ENCODE measurements at places on chromosomes 13 and 19.

- no peak for DNase-seq
Measured at GRCh38 chr13:99015606-99016490, 38.0 kb upstream of the DOCK9 start.

GRCh38 chr13:32791545-32792172 is 205.4 kb downstream of the PDS5B start:
- no peak for DNase-seq

DNA sequence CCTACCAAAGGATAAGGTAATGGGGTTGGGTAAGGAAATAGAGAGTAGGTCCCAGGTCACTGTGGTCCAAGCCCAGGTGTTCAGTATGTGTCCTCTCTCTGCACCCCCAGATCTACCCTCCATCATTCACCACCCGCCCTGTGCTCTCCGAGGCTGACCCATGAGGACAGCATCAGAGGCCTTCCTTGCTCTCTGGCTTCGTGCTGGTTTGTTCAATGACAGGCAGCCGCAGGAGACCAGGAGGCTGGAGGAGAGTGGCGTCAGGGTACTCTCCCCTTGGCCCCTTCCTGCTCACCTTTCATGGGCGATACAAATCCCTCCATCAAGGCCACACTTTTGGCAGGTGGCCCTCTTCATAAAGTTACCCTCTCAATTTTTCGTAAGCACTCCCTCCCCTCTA is 1.7 kb downstream of the TUBA3C start:
- DNase-seq, result no peak

DNA sequence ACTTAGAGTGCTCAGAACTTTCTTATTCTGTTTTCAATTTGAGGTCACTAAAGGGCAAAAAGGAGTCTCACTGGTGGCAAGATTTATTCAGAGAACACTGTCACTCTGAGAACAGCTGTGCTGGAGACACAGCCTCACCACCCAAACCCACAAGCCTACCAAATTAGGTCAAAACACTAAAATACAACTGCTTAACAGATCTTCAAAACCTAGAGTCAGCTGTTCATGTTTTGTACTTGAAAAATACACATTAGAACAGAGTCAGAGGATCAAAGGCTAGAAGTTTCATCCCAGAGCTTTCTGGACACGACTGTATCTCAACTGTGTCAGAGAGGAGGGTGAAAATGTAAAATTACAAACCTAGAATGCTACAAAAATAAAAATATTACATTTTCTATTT is 89.3 kb downstream of the MIPEP start:
- no peak for DNase-seq

DNA sequence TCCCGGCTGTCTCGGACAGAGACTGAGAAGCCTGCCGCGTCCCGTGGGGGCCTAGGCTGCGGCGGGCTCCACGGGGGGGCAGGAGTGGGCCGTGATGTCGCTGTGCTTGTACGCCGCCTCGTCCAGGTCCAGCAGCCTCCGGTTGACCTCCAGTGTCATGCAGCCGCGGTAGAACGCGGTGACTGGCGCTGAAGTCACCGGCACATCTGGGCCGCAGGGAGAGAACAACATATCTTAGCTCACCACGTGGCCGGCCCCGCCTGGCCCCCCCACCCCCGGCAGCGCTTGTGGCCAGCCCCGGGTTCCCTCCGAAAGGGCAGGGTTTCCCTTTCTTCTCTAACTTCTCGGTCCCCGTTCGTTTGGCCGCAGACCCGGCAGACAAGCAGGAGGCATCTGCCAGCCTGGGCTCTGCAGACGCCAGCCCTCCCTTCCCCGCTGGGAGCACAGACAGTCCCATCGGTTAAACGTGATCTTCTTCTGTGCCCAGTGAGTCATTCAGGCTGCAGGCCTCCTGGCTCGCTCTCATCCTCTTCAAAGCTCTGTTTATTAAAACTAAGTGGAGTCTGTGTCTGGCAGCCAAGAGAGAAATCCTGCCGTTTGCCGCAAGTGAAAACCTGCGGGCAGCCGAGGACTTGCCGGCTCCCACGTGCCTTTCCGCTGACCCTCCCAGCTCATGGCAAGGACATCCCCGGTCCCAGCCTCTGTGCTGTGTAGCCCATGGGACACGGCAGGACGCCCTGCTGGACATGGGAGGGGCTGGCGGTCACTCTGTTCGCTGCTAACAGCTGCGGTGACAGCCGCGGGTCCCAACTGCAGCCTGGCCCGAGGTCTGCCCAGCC is 42.8 kb downstream of the GAS6 start:
- DNase-seq, result no peak

GRCh38 chr13:97321101-97321500 is 99.0 kb downstream of the MBNL2 start:
- DNase-seq, result no peak

GRCh38 chr13:27592865-27593264 is 27.5 kb downstream of the LNX2 start:
- DNase-seq, result no peak
